ENCODE measurements at places on chromosomes 1 and 21. TPM values are rescaled to one million over a fixed set of nuclear protein-coding genes. Genes with fewer than 3 reads are reported as not detected.
A peak's percentile ranks its signal among the peaks of the same experiment; 100 is the strongest.

Gene SLAMF7
- 6.4 TPM for total RNA-seq

Gene PLEKHA6
- total RNA-seq = 0.47 TPM

Gene C1orf94
- total RNA-seq = not detected

GRCh38 chr1:60281360-60281932 lies 207.9 kb upstream of the C1orf87 start:
- peaks cover 17% of the 10 kb centered on the region for H3K4me1 ChIP-seq
- peak; percentile 60 for DNase-seq
- no peak overlapping the region for H3K27ac ChIP-seq
- no peaks in the 10 kb centered on the region for H3K27me3 ChIP-seq
- no peak overlapping the region for H3K4me3 ChIP-seq

GRCh38 chr1:6954591-6954990 lies 169.3 kb downstream of the CAMTA1 start:
- DNase-seq = no peak
- peaks cover 8% of the 10 kb centered on the region for H3K27me3 ChIP-seq
- H3K27ac ChIP-seq = no peak overlapping the region

- H3K36me3 ChIP-seq = no peaks in the 10 kb centered on the region
- H3K27ac ChIP-seq = no peak overlapping the region
- peaks cover 3% of the 10 kb centered on the region for H3K27me3 ChIP-seq
- H3K4me3 ChIP-seq = no peak overlapping the region
- no peak for DNase-seq
Measured at GRCh38 chr1:4638345-4638729, 16.1 kb upstream of the AJAP1 start.

Gene CLIC6
- total RNA-seq = 3.3 TPM

Gene DNAH14
- total RNA-seq = 31.9 TPM

GRCh38 chr1:193434319-193434718 lies 247.9 kb upstream of the B3GALT2 start:
- DNase-seq = no peak
- H3K4me3 ChIP-seq = no peak overlapping the region
- H3K27ac ChIP-seq = no peak overlapping the region
- no peaks in the 10 kb centered on the region for H3K36me3 ChIP-seq
- no peaks in the 10 kb centered on the region for H3K4me1 ChIP-seq

- peaks cover 13% of the 10 kb centered on the region for H3K36me3 ChIP-seq
- H3K27ac ChIP-seq = peak overlapping the region; percentile 88
- peaks cover 14% of the 10 kb centered on the region for H3K4me1 ChIP-seq
- no peaks in the 10 kb centered on the region for H3K27me3 ChIP-seq
- DNase-seq = no peak
- H3K4me3 ChIP-seq = peak overlapping the region; percentile 93
Measured at GRCh38 chr1:182392050-182393028, 749 bp upstream of the GLUL start.

Gene LCE6A
- not detected for total RNA-seq

Gene FMN2
- 0.24 TPM for total RNA-seq

Gene PRKCZ
- 7.6 TPM for total RNA-seq

Gene CCDC181
- total RNA-seq = 0.47 TPM

Gene TFF3
- total RNA-seq = 5.1 TPM

GRCh38 chr1:98143403-98143802 lies 222.6 kb upstream of the DPYD start:
- H3K27me3 ChIP-seq = no peaks in the 10 kb centered on the region
- no peak overlapping the region for H3K27ac ChIP-seq
- no peaks in the 10 kb centered on the region for H3K36me3 ChIP-seq
- no peak overlapping the region for H3K4me3 ChIP-seq

Gene PKN2
- total RNA-seq = 27.5 TPM

Gene GJC2
- 1.5 TPM for total RNA-seq

- H3K36me3 ChIP-seq = no peaks in the 10 kb centered on the region
- H3K27me3 ChIP-seq = no peaks in the 10 kb centered on the region
- H3K27ac ChIP-seq = no peak overlapping the region
Measured at GRCh38 chr1:207034208-207034607, 1.7 kb upstream of the C1orf116 start.

- H3K4me3 ChIP-seq = no peak overlapping the region
- no peaks in the 10 kb centered on the region for H3K4me1 ChIP-seq
- no peak overlapping the region for H3K27ac ChIP-seq
- no peaks in the 10 kb centered on the region for H3K36me3 ChIP-seq
- DNase-seq = peak; percentile 41
- H3K27me3 ChIP-seq = no peaks in the 10 kb centered on the region
Measured at GRCh38 chr1:71587961-71588360, 507.1 kb upstream of the ZRANB2 start.

Gene OVAAL
- total RNA-seq = 0.05 TPM

All from thymus (tissue), 14 donors.